ENCODE measurements at places on chromosomes 11 and 22.

GRCh38 chr11:34181856-34182405, 76.5 kb downstream of the NAT10 start:
- no peak for DNase-seq

GRCh38 chr11:20353829-20354434, 9.6 kb upstream of the HTATIP2 start:
- peak; percentile 31 for DNase-seq

DNA sequence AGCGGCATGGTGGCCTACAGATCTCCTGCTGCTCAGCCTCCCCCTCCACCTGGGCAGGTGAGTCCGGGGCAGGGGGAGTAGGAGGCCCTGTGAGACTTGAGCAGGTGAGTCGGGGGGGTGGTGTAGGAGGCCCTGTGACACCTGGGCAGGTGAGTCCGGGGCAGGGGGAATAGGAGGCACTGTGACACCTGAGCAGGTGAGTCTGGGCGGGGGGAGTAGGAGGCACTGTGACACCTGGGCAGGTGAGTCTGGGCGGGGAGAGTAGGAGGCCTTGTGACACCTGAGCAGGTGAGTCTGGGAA, 299.3 kb downstream of the BRD1 start:
- DNase-seq: no peak

DNA sequence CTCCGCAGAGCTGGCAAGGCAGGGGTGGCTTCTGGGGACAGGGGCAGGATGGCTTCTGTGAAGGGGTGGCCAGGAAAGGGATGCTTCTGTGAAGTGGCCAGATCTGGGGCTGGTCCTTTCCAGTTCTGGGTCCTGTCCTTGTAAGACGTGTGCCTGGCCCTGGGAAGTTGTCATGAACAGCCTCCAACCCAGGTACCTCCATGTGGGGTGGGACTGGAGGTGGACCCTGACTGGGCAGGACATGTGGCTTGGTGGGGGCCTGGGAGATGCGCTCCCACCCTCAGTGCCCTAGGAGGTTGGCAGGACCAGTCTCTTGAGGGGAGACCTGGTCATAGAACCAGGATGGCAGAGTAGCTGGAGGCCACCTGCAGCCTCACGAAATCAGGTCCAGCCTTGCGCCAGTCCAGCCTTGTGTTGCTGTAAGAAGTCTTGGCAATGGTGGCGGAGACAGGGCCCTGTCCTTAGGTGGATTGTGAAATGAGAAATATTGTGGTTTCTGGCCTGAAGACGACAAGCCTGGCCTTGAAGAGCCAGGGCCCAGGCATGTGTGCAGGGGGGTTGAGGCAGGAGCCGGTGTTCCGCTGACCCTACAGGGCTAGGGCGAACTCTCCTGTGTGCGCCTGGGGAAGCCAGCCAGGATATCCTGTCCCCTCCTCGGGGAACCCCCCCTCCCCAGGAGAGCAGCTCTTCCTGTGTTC, 2.6 kb downstream of the KCNQ1 start:
- DNase-seq: no peak

DNA sequence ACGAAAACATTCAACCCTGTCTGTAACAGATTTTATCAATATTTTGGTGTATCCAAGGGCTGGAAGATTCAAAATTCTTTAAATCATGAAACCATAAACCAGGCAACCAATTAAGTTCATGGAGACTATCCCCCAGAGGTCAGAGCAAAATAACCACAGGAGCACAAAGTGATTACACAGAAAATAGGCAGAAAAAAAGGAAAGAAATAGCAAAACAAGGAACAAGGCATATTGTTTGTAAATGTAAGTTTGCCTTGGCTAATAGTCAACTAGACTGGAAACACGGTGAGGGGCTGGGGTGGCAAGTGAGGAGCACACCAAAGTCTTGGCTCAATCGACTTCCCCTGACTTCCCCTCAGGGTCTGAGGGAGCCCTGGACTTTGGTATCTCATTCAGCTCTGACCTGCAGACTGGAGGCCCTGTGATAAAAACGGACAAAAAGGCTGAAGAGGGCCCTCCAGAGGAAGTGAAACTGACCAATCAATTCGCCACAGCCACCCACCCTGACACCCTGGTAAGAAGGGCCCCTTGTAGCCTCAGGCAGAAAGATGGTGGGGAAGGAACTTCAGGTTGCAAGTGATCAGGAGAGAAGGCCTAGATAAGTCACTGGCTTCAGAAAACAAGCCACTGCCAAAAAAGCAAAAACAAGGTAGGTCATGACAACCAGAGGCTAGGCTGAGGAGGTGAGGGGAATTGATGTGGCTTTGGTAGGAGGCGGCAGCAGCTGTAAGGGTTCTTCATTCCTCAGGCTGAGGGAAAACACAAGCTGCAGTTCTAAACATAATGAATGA, 1.8 kb downstream of the SIK3 start:
- peak; percentile 88 for DNase-seq

- no peak for DNase-seq
These were observed 33.5 kb downstream of the GDPD4 start for GRCh38 chr11:77267962-77268361.

GRCh38 chr11:1071571-1072115, 3.0 kb upstream of the MUC2 start:
- no peak for DNase-seq

Data from HuH-7 (cell line).